ENCODE measurements at places on chromosomes 6 and 20. TPM values are rescaled to one million over a fixed set of nuclear protein-coding genes. Genes with fewer than 3 reads are reported as not detected.

BFSP1 gene
- total RNA-seq, result 0.18 TPM

- H3K27ac ChIP-seq, result no peak overlapping the region
- H3K4me1 ChIP-seq, result no peaks in the 10 kb centered on the region
- peaks cover 13% of the 10 kb centered on the region for H3K27me3 ChIP-seq
- H3K4me3 ChIP-seq, result no peak overlapping the region
- DNase-seq, result no peak
- peaks cover 2% of the 10 kb centered on the region for H3K36me3 ChIP-seq
Measured at GRCh38 chr6:105560611-105561066, 157.8 kb upstream of the PREP start.

SIRPB1 gene
- 4.5 TPM for total RNA-seq

DNA sequence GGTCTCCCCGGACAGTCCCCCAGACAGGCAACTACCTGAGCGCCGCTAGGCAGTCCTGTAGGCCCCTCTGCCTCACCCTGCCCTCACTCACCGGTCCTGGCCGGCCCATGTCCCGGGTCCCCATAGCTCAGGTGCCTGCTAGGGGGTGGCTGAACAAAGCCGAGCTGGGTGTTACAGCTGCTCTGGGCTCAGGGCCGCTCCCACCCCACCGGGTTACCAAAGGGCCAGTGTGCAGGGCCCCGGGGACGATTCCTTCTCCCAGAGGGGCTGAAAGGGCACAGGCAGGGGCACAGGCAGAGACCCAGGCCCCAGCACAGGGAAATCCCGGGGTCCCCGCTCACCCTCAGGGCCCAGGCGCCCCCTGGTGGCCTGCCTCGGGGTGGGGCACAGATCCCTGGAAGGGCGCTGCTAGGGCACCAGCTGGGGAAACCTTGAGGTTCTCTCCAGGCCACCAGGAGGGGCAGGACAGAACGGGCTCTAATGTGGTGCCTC is 118.4 kb downstream of the GRM4 start:
- no peak overlapping the region for H3K27ac ChIP-seq
- no peaks in the 10 kb centered on the region for H3K4me1 ChIP-seq
- H3K36me3 ChIP-seq, result no peaks in the 10 kb centered on the region
- no peaks in the 10 kb centered on the region for H3K27me3 ChIP-seq
- DNase-seq, result peak; percentile 62

DNA sequence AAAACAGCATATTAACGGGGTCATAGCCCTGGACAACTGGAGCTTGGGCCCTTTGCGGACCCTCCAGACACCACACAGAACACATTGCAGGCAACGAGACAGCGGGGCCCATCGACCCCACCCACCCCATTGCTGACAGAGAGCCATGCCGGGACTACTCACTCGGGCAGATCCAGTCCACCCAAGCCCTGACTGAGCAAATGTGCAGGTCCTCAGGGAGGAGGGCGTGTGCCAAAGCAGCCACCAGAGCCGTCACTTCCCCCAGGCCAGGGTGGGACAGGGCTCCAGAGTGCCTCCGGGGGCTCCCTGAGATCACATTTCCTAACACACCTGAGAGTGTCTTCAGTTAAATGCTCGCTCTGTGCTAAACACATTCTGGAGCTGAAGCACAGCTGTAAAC is 114.9 kb downstream of the CDH4 start:
- no peaks in the 10 kb centered on the region for H3K36me3 ChIP-seq
- no peak overlapping the region for H3K4me3 ChIP-seq
- H3K4me1 ChIP-seq, result no peaks in the 10 kb centered on the region
- no peaks in the 10 kb centered on the region for H3K27me3 ChIP-seq

SALL4 gene
- total RNA-seq, result 0.66 TPM
